SHP77 (cell line): ENCODE measurements at places on chromosomes 11 and 22.

- DNase-seq = no peak
These were observed 13.9 kb downstream of the OTUB1 start for GRCh38 chr11:64000026-64000739.

DNA sequence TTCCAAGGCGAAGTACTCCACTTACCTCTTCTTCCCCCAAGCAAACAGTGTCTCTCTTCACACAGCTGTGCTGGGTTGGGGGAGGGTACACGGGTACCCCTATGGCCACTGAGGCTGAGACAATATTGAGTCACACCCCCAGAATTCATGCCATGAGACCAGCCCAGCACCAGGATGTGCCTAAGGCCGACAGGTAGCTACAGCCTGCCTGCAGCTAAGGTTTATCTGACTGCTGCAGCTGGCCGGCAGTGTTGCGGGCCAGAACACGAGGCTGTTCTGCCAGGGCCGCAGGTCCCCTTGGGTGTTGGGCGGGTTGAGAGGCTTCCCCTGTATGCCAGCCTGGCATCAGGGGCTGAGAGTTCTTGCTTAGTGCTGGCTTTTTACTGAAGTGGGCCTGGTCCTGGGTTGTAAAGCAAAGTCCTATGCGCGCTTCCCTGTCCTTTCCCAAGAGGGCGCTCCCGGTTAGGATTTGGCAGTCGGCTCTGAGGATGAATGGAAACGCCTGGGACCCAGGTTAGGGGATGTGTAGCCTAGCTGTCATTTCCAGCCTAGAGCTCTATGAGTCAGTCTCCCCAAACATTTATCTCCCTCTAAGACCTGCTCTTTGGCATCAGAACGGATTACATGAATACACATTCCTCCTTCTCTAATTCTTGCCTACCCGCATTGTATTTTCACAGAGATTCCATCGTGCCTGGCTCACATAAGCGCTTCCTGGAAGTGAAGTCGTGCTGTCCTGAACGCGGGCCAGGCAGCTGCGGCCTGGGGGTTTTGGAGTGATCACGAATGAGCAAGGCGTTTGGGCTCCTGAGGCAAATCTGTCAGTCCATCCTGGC is 7.1 kb downstream of the USP18 start:
- peak; percentile 72 for DNase-seq

- DNase-seq = no peak
These were observed 5.2 kb downstream of the NUMA1 start for GRCh38 chr11:72075109-72075508.

DNA sequence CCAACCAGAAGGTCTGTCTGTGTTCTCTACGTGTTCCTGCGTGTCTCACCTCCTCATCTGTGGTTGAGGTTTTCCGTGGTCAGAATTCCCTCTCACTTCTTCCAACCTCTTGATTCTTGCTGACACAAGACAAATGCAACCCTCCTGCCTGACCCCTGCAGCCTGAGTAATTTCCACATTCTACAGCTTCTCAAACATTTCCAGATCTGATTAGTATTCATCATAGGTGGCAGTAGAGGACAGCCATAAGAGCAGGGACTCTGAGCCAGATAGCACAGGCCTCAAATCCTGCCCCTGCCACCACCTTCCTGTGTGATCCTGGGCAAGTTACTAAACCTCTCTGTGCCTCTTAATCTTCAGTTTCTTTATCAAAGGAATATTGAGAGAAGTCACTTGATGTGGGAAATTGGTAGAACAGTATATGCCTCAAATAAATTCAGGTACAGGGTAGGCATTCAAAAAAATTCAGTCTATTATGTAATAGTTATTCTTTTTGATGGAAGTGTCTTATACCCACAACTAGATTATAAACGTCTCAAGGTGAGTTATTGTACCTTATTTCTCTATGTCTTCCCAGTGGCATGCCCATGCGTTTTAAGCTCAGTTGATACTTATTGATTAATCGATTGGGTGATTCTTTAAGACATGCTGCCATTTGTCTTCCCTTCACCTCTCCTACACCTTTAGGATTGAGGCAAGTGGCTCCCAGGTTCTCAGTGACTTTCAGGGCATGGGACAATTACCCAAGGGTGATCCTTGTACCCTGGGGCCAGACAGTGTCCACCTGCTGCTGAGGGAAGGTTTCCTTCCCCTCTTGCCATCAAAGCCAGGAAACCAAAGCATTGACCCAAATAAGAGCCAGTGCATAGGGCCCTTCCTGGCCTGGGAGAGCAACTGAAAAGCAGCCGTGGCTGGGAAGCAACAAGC is 19.6 kb downstream of the POU2AF1 start:
- no peak for DNase-seq

DNA sequence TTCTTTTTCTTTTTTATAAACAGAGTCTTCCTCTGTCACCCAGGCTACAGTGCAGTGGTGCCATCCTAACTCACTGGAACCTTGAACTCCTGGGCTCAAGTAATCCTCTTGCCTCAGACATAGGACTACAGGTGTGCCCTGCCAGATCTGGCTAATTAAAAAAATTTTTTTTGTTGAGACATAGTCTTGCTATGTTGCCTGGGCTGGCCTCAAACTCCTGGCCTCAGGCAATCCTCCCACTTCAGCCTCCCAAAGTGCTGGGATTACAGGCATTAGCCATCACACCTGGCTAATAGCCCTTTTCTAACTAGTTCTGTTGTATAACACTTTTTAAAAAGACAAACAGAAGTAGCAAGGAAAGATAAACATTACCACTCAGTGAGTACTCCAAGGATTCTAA is 57.4 kb downstream of the CSTF3 start:
- no peak for DNase-seq

DNA sequence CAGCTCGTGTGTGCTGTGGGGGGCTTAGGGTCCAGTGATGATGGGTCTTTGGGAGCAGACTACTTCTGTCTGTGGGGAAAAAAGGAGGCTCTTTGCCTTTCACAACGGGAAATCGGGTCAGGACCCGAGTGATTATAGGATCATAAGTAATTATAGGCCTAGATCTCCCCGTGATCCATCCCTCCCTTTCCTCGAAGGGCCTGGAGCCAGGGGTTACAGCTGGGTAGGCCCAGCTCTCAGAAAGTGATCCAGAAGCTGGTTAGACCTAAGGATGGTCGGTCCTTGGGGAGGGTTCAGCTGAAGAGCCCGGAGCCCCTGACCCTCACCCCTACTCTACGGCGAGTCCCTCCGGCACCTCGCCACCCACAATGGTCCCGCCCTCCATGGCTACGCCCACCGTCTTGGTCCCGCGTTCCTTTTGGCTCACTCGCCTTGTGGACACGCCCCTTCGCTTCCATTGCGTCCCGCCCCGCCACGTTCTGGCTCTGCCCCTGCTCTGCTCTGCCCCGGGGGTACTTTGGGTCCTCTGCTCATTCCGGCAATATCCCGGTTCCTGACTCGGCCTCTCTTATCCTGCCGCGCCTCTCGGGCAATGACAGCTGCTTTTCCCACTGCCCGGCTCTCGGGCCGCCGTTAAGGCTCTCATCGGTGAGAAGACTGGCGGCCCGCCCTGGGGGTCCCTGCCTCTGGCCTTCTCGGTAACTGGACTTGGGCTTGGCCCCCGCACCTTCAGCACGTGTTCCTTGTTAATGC is 5.0 kb downstream of the IGSF22 start:
- no peak for DNase-seq

DNA sequence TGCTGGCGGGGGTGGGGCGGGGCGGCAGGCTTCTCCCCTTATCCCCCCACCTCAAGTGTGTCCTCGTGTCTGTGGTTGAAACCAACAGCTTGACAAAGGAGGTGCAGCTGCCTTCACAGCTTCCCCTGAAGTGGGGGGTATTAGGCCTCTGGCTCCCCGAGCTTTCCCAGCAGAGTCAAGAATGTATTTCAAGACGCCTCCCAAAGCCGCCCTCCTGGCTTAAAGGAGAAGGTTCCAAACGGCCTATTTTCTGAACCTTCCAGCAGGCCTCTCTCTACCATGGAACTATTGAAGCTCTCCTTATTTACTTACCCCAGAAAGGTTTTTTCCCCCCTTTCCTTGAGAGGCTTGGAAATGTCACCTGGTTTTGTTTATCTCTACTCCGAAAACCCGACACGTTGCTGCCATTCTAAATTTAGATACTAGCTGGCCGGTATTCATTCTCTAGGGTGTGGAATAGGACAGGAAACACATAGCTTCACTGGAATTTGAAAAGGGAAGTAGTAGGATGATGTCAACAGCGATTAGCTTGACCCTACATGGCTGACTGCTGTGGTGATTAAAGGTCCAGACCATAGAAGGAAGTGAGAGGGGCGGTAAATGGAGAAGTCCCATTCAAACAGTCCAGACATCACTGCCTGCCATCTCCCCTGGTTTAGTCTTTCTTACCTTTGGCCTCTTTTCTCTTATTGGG is 671 bp upstream of the PICALM start:
- DNase-seq = peak; percentile 36

GRCh38 chr11:112238041-112238440 is 11.8 kb downstream of the PTS start:
- no peak for DNase-seq

DNA sequence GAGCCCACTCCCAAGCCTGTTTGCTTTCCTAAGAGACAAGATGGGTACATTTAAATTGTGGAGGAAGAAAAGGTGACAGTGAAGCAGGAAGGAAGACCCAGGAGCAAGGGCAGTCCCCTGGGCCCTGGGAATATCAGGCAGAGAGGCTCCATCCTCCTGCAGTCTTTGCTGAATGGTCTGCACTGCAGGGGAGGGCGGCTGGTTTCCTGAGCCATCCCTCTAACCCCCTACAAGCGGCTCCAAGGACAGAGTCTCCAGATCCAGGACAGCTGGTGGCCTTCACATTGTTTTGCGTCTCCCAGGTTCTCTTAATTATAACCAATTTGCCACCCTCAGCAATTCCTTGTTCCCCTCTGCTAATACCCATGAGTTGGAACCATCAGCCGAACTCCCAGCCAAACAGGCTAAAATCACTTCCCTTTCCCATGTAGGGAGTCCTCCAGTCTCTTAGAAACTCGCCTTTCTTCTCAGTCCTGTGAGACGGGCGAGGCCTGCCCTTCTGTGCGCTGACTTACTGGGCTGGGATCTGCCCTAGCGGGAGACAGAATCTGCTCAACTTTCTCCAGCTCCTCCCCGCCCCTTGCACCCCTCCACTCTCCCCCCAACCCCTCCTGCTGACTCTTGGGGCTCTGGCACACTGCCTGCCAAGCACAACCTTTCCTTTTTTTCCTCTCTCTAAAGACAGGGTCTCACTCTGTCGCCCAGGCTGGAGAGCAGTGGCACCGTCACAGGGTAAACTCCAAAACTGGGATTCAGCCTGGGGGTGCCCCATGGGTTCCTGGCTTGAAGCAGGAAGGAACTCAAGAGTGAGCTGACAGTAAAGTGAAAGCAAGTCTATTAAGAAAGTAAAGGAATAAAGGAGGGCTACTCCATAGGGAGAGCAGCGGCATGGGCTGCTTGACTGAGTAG is 53.4 kb upstream of the EMID1 start:
- DNase-seq = no peak

DNA sequence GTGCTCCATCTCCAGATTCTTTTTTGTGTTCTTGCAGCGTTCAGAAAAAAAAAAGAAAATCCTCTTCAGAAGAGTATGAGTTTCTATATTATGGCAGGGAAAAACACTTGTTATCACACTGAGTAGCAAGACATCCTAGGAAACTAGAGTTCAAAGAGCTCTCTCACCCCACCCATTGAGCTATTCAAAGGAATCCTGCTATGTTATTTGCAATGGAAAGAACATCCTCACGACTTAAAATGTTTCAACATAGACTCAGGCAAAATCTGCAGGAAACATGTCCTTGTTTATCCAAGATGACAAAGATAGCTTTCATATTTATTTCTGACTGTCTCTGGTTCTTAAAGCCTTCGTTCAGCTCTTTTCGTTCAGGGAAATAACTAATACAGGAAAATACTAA is 331.6 kb upstream of the ANO5 start:
- DNase-seq = no peak

GRCh38 chr11:95877291-95877690 is 46.6 kb downstream of the MTMR2 start:
- no peak for DNase-seq

- no peak for DNase-seq
These were observed 3.6 kb downstream of the OTOG start for GRCh38 chr11:17550450-17551346.

DNA sequence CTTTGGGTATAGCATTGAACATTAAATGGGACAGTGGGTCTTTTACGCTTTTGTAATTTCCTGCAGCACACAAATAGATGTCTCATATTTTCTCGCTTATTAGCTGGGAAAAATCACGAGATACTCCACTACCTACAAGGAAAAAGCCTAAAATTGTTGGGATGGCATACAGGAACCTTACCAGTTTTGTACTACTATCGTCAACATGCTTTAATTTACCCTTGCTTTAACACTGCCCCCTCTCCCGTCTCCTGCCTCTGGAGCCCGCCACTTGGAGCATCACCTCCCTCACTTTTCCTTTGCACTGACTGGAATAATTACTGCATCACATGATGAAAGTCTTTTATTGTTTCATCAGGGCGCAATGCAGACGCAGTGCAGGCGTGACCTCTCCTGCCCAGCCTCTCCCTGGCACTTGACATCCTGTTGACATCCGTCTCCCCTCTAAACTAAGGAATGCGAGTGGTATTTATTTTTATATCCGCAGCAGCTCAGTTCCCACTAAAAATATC is 1.0 kb upstream of the FNBP4 start:
- peak; percentile 81 for DNase-seq

- DNase-seq = no peak
These were observed 227.8 kb downstream of the ETS1 start for GRCh38 chr11:128359515-128359914.

DNA sequence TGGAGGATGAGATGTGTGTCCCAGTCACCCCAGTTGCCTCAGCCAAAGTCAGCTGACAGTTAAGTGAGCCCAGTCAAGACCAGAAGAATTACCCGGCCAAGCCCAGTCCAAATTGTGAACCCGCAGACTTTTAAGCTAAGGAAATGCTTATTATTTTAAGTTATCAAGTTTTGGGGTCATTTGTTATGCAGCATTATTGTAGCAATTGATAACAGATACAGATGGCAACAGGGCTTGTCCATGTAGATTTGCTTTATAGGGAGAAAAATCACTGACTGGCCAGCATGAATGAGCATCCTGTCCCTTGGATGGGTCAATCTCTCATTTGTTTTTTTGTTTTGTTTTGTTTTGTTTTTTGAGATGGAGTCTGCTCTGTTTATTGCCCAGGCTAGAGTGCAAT is 22.9 kb downstream of the SDHAF2 start:
- no peak for DNase-seq

DNA sequence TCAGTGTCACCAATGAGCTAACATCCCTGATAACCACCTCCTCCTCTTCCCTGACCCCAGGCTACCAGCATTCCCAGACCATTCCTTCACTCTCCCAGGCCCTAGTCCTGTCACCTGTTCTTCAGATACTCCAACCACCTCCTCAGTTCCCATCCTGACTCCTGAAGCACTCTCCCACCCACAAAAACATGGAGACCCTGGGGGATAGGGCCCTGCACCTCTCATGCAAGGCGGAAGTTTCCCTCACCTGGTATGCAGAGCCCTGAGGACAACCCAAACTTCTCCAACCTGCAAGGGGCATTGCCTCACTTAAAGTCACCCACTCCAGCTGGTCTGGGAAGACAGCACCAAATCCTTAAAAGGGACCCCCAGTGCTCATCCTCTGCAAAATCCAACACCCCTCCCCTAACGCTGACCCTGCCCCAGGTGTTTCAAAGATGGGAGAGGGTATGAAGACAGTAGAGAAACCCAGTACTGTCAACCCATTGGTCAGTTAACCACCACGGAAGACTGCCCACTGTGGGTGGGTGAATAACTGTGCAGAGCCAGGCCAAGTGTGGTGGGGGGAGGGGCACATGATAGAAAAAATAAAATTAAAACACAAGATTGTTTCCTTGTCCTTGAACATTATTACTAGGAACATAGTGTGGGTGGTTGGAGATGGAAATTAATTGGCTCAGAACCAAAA is 1.4 kb downstream of the TNKS1BP1 start:
- DNase-seq = no peak
